ENCODE measurements at places on chromosomes 2 and 18. TPM values are rescaled to one million over a fixed set of nuclear protein-coding genes. Genes with fewer than 3 reads are reported as not detected.

DNA sequence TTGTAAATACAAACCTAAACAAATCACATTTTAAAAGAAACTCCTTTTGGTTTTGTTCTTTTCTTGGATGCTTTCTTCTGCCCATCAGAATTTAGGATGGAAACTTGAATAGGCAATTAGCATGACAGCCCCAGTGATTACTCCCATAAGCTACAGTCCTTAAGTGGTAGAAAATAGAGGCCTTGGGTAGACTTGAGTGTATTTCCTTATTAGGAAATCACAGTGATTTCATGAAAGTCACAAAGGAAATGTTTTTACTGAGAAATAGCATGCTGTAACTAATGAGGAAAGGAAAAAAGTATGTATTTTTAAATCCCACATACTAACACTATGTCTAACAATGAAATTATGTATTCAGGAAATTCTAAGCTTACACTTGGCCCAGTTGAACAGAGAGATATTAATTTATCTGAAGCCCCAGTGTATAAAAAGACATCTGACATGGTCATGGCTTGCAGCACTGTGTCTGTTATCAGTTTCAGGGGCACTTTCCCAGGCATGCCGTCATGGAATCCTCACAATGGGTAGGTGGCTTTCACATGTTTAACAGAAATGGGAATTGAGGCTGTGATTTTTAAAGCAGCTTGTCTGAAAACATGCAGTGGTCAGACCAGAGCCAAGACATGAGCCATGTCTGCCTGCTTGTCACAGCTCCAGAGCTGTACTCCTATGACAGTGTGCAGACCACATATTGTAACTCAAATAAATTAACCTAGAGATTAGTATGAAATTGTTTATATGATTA, 79.7 kb upstream of the TRIB2 start:
- no peak overlapping the region for H3K4me3 ChIP-seq
- no peak overlapping the region for H3K27ac ChIP-seq
- H3K4me1 ChIP-seq: no peaks in the 10 kb centered on the region
- no peak for DNase-seq

DNA sequence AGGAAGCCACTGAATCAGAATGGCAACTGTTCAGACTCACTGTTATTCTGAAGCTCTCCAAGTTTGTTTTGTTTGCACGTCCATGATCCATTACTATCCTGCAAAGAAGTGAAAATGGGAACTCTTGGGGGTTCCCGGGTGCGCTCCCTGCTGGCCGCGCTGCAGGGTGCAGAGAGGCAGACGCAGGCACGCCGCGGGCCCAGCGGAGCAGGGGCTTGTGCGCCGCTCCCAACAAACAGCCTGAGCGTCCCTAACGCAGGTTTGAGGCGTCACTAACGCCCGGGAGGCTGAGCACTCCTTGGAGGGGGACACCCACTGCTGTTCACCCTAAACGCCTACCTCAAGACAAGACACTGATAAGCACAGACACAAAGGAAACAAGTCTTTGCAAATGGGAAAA, 14.3 kb upstream of the PIEZO2 start:
- H3K4me3 ChIP-seq: no peak overlapping the region
- H3K27me3 ChIP-seq: no peaks in the 10 kb centered on the region
- H3K27ac ChIP-seq: no peak overlapping the region
- no peaks in the 10 kb centered on the region for H3K36me3 ChIP-seq

DNA sequence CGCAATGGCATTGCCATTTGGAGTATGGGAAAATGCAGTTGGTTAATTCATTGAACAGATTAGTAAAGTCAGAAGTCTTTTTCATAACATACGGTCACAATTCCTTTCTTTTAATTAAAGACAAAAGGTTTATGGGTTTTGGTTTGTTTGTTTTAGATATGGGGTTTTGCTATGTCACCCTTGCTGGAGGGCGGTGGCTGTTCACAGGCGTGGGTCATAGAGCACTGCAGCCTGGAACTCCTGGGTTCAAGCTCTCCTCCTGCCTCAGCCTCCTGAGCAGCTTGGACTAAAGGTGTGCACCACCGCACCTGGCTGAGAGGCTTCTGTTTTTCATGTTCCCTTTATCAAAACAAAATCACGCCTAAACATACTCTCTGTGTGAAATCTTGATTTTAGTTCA, 18.7 kb upstream of the ELAC1 start:
- no peak overlapping the region for H3K27ac ChIP-seq
- no peaks in the 10 kb centered on the region for H3K36me3 ChIP-seq
- H3K4me3 ChIP-seq: no peak overlapping the region
- no peak for DNase-seq

SNRNP27 gene
- total RNA-seq: 49.7 TPM

Measured in Caco-2 (cell line).